Renal cortical epithelial cell (primary cell): ENCODE measurements at places on chromosomes 5 and 9. TPM values are rescaled to one million over a fixed set of nuclear protein-coding genes. Genes with fewer than 3 reads are reported as not detected.
A peak's percentile ranks its signal among the peaks of the same experiment; 100 is the strongest.

DNA sequence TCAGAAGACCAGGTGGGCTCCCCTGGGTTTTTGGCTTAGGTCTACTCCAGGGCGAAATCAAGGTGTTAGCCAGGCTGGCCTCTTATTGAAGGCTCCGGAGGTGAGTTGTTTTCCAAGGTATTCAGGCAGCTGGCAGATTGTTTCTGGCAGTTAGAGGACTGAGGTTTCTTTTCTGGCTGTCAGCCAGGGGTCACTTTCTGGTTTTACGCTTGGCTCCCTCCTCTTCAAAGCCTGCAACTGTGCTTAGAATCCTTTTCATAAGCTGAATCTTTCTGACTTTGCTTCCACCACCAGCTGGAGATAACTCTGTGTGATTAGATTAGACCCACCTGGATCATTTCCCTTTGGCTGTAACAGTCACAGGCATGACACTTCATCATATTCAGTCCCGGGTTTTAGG lies 24.6 kb downstream of the RFK start:
- peak; percentile 95 for DNase-seq

Gene PCDHB9
- 0.17 and 0.60 TPM in 2 replicates for total RNA-seq

Gene PCDHGB5
- 9.4 and 17.8 TPM in 2 replicates for total RNA-seq

DNA sequence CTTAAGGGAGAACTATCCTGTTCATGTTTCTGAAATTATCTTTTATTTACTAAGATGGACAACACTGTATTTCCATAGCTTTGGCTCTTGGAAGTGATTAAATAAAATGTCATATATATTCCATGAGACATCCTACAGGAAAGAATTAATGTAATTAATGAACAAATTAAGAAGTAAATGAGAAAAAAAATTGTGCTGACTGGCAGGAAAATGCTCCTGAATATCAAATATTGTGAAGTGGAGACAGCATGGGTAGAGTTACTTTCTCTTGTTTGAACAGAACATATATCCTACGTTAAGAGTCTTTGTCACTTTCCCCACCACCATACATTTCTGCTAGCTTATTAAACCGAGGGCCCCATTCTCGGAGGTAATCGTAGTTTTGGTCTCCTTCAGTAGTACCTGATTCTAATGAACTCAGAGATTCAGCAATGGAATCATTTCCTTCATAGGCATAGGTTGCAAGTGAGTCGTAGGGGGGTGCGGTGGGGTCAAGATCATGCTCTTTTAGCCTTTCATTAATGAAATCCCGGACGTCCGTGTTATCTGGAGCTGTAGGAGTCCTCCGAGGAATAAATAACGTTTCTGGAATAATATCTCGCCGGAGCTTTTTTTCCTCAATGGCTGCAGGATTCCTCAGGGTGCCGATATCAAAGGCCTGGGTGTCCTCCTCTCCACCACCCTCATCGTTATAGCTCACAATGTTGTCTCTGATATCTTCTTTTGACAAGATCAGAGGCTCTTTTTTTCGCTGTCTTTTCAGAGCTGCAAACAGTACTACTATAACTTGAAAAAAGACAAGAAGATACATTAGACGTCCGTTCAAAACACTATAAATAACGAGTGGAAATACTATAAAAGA lies 157.2 kb downstream of the CDH10 start:
- DNase-seq = no peak

Gene SLC6A3
- not detected in 2 replicates for total RNA-seq

Gene MEGF10
- 0.10 TPM in 1 of 2 replicates, not detected in the other for total RNA-seq

DNA sequence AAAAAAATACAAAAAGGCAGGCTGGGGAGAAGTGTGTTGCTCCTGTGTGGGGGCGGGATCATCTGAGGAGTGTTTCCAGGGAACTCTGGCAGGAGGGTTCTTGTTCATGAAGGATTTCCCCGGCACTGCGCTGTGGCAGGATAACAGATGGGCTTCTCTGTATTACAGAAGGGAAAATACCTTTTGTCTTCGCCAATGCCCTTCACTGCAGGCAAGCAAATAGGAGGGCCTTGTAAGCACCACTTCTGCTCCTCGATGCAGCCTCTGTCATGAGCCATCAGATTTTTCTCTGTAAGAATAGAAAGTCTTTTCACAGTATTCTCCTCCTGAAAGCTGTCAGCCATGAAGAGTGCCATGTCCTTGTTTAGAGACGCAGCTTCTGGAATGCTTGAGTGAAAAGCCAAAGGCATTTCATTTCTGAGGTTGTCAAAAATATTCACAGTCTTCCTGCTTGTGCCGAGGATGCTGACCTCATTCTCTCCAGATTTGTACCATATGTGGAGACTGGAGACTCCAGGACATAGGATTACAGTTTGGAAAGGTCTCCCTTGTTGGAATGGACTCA lies 294.0 kb downstream of the YTHDC2 start:
- no peak for DNase-seq

DNA sequence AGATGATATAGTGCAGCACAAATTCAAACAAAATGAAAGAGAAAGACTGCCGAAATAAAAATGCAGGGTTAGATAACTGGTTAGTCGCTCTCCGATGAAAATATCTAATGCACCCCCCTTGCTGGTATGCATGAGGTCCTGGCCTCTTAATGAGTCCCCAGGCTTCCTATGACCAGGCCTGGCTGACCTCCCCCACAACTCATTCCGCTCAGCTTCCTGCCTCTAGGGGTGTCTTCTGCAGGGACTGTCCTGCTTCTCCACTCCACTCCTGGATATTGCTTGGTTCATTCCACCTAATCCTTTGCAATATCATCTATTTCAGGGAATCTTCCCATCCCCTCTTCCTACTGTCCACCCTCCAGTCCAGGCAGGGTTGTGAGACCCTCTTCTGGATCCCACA lies 341.8 kb downstream of the ASTN2 start:
- no peak for DNase-seq

DNA sequence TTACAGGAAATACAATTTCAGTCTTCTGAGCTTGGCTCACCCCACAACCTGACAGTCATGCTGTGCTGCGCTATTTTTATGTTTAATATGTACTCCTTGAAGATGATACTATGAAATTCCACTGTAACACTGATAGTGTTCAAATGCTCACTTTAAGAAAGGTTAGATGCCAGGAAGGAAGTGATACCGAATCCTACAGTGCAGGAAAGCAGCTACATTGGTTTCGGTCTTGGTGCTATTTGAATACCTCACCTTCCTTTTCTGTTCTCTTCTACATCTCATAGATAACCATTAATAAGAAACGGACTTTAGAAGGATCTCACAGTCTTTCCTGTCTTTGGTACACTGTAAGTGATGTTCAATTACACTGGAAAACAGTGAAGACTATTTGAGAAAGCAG lies 117.6 kb downstream of the SEMA5A start:
- no peak for DNase-seq

Gene IL13
- not detected in 2 replicates for total RNA-seq

Gene ANKRD18A
- 2.6 and 3.8 TPM in 2 replicates for total RNA-seq

DNA sequence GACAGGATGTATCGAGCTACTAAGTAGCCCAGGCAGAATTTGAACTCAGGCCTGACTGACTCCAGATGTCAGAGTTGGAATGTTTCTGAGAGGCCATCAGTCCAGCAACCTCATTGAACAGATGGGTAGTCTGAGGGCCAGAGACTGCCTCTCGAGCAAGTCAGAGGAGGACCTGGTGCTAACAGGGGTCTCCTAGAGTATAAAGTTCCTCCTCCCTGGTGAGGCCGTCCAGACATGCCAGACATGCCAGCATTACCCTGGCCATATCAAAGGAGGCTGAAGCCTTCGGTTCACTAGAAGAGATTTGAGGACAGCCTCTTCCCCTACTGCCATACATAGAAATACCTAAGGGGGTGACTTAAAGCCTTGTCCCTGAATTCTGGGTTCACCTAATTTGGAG lies 81.2 kb downstream of the ZNF618 start:
- no peak for DNase-seq

DNA sequence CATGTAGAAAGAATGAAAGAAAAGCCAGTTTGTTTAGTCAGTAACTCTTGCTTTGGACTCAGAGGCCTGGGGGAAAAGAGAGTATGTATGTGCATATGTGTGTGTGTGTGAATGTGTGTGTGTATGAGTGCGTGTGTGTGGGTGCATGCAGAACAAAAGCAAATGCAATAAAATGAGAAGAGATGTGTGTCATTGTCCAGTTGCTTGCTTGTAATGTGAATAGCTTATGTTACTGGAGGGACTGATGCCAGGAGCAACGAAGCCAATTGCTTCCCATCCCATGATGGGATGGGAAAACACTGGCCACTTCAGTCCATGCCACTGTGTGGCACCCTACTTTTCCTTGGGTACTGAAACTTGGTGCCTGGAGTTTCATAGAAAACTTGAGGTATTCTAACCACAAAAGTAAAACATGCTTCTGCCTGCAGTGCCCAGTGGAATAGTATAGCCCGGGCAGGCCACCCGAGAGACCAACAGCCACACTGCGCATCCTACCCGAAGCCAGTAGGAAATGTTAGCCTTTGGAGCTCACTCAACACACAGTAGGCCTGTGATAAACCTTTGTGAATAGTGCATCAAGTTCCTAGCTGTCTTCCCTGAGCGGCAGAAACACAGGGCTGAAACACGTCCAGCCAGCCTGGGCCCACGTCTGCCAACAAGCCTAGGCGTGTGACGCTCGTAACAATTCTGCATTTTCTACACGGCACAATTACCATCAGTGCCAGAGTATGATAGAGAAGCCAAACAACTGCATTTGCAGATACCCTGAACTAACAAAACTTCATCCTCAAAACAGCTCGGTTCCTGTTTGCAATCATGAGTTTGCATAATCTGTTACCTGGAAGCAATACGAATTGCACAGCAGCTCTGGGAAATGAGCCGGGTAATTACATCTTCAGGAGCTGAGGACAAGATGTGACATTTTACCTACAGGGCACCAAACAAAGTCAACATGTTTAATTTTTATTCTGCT lies 198.1 kb downstream of the SYK start:
- no peak for DNase-seq

- no peak for DNase-seq
Measured at GRCh38 chr5:35618781-35619180, 1.1 kb downstream of the SPEF2 start.

GRCh38 chr5:57491369-57491965 lies 8.9 kb upstream of the ACTBL2 start:
- DNase-seq = no peak

- no peak for DNase-seq
Measured at GRCh38 chr5:74465724-74466123, 174.8 kb downstream of the ENC1 start.

DNA sequence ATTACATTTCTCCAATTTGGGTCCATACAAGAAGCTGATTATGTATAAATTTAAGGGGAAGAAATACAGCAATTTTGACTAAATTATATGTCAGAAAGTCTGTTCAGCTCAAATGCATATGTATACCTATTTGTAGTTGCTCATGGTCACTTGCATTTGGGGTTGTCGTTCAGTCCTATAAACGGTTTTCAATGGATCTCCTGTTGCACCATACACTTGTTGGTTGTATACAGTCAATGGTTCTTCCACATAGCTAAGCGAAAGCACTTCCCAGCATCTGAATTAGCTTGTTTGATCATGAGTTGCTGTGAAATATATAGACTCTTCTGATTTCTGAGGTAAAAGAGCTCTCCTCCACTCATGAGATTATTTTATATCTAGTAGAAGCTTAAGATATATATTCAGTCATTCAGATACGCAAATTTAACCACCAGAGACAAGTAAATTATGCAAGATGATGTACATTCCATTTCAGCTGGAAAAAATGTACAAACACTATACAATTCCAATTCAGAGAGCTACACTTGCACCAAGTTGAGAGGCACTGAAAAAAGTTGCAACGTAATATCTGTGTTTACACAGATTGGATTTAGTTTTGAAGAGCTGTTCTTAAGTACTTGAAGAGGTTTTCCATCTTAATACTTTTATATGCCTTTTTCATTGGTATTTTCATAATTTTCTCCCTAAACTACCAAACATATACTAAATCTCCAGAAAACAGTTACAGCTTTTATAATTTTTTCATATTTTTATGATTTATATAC lies 64.4 kb upstream of the POU5F2 start:
- DNase-seq = no peak

Gene CTSV
- total RNA-seq = 3.5 and 9.4 TPM in 2 replicates

GRCh38 chr5:137260820-137261695 lies 238.1 kb downstream of the SPOCK1 start:
- no peak for DNase-seq
